ENCODE measurements at places on chromosomes 3 and 15.

- no peak for DNase-seq
These were observed 42.1 kb downstream of the VGLL3 start for GRCh38 chr3:86948822-86949221.

DNA sequence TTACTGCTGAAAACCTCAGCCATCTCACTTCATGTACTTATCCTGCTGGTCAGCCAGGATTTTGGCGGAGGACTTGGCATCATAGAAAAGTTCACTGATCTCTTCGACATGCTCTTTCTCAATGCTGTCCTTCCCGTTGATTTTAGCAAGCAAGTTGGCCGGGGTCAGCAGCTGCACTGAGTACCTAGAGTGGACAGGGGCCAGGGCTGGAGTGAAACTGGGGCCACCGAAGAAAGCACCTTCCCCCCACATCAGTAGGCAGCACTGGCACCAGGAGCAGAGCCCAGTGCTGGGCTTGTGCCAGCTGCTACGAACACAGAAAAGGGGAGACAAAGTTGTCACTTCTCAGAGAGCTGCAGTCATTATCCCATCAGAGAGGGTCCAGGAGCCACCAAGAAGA is 29.0 kb downstream of the SEC61A1 start:
- no peak for DNase-seq

- DNase-seq: peak; percentile 54
These were observed 26.3 kb upstream of the MNS1 start for GRCh38 chr15:56491110-56491722.

- DNase-seq: no peak
These were observed 103.8 kb downstream of the CHCHD6 start for GRCh38 chr3:126807795-126808194.

GRCh38 chr3:127451321-127451720 is 139.2 kb downstream of the TPRA1 start:
- DNase-seq: no peak

GRCh38 chr3:59237121-59237520 is 187.3 kb upstream of the CFAP20DC start:
- DNase-seq: no peak

DNA sequence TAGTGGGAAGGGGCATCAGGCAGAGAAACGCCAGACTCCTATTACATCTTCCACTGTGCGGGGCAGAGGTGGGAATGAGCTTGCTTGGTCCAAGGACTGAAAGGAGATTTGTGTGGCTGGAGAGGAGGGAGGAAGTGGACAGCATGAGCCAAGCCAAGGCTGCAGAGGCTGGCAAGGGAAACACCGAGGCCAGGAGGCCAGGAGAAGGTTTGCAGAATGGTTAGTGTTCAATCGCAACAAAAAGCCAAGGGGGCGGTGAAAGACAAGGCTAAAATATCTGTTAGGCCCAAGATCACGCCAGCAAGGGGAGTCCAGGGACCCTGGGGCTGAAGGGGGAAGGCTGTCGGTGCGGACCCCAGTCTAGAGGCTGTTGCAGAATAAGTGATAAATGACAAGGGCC is 75.8 kb downstream of the CPN2 start:
- DNase-seq: no peak

GRCh38 chr3:58163234-58163633 is 47.5 kb downstream of the DNASE1L3 start:
- DNase-seq: no peak

- DNase-seq: no peak
These were observed 134.8 kb upstream of the MB21D2 start for GRCh38 chr3:193052354-193053045.

DNA sequence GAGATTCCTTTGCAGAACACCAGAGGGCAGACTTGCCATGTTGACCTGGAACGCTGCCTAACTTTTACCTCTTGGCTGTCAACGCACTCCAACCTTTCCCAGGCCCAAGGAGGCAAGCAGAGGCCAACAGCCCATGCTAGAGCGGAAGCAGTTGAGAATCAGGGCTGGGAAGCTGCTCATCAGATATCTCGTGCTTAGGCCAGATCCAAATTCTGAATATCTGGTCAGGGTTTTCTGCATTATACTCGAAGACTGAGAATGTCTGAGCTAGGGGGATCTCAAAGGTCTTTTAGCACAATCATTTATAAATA is 2.5 kb downstream of the XIRP1 start:
- peak; percentile 37 for DNase-seq

DNA sequence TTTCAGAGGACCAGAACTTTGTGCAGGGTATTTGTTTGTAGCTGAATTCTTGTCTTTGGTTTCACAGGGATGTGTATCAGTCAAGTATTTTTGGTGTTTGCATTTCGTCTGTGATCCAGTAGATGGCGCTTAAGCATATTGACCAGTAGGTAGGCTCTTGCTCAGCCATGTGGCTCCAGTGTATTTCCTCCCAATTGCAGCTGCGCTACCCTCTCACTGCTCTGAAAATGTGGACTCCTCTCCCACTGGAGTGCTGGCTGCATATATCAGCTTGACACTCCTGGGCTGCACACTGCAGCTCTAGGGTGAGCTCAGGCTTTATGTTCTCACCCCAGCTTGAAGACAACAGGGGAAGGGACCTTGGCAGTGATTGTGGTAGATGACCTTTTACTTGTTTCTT is 1264.3 kb upstream of the ALCAM start:
- DNase-seq: peak; percentile 58

Data from NCI-H146 (cell line).